ENCODE measurements at places on chromosomes 2 and 18.

GRCh38 chr2:224075588-224075987, 36.5 kb upstream of the SERPINE2 start:
- no peak for DNase-seq

GRCh38 chr2:33384599-33384961, 91.9 kb upstream of the RASGRP3 start:
- DNase-seq: no peak

GRCh38 chr18:11392980-11393885, 216.2 kb upstream of the SLC35G4 start:
- no peak for DNase-seq

DNA sequence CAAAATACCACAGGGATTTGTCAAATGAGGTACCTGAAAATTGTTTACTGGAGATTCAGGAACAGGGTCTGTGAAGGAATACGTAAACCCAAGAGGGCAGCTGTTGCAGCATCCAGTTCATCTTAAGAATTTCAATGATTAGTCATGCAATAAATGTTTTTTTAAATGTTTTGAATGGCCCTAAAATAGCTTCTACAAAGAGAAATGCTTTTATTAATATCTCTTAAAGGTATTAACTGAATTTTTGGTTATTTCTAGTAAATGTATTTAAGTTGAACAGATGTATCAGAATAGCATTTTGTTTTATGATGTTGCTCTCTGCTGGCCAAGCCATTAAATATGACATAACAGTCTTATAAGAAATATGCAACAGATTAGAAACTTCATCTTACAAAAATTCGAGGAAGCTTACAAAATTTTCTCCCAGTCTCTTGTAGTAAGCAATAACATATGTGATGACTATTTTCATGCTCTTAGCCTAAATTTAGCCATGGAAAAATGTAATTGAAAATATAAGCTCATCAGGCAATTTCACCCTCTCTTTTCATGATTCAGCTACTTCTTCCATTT, 863.9 kb downstream of the SUCLG1 start:
- DNase-seq: no peak

- DNase-seq: no peak
Observed at GRCh38 chr2:70795164-70795995, 4.9 kb upstream of the FIGLA start.

DNA sequence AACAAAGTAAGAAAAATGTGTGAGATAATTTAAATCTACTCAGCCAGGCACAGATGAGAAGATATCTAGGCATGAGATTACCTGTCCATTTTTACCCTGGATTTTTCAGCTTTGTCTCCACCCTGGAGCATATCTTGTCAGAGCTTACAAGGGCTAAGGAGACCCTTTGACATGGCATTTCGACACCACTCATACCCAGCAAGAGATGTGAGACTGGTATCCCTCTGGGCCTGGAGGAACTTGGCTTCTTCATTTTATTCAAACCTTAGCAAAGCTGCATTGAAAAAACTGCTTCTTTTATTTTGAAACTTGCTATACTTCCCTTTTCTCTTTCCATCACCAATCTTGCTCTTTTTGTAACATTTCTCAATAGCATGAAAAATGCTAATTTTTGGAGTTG, 194.9 kb upstream of the HNMT start:
- DNase-seq: no peak

- DNase-seq: peak; percentile 53
Observed at GRCh38 chr18:3044931-3045698, 32.2 kb upstream of the LPIN2 start.

- no peak for DNase-seq
Observed at GRCh38 chr18:61935362-61935761, 42.6 kb upstream of the RNF152 start.

DNA sequence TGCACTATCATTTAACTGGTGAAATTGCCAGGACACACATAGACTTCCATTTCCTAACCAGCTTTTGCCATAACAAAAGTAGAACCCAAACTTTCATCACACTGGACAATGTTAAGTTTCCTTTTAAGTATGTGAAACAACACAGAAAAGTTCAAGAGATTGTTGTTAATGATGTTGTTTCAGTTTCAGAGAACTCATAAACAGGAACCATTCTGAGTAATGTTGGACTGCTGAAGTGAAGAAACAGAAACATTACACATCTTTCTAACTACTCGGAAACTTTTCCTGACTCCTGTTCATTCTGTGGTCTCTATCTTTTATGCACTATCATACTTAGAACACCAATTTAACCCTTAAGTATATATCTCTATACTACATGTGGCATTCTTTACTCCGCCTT, 179.2 kb downstream of the RIT2 start:
- no peak for DNase-seq

DNA sequence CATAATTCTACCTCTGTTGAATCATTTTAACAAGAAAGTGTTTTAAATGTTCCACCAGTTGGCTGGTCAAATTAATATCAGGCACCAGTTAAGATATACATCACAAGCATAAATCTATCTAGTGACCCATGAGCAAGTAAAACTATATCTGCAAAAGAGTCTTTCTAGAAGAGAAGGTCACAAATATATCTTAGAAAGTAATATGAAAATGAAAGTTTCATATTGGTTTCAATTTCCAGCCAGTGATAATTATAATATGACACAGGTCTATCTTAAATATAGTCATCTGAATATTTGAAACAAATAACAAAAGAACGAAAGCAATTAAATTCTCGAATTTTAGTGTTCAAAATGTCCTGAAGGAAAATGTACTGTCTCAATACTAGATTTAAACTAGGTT, 282.5 kb upstream of the KYNU start:
- DNase-seq: no peak

- no peak for DNase-seq
Observed at GRCh38 chr2:82498777-82499443, 1960.2 kb downstream of the SUCLG1 start.

GRCh38 chr18:47418746-47419145, 167.3 kb upstream of the SKOR2 start:
- DNase-seq: no peak

DNA sequence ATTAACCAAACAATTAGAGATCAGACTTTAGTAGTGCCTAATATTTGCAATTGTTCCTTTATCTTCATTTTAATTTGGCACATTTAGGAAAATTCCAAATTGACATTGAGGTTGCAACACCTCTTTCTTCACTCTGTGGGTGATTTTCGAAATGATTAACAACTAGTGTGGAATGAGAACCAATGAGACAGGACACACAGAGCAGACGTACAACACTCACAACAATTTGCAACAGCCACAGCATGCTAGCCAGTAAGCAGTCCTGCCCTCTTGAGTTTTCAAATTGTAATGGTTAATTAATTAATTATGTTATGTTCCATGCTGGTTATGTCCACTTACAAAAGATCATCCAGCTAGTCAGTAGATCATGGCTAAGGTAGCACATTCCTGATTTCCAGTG, 339.3 kb downstream of the LRP1B start:
- DNase-seq: no peak

DNA sequence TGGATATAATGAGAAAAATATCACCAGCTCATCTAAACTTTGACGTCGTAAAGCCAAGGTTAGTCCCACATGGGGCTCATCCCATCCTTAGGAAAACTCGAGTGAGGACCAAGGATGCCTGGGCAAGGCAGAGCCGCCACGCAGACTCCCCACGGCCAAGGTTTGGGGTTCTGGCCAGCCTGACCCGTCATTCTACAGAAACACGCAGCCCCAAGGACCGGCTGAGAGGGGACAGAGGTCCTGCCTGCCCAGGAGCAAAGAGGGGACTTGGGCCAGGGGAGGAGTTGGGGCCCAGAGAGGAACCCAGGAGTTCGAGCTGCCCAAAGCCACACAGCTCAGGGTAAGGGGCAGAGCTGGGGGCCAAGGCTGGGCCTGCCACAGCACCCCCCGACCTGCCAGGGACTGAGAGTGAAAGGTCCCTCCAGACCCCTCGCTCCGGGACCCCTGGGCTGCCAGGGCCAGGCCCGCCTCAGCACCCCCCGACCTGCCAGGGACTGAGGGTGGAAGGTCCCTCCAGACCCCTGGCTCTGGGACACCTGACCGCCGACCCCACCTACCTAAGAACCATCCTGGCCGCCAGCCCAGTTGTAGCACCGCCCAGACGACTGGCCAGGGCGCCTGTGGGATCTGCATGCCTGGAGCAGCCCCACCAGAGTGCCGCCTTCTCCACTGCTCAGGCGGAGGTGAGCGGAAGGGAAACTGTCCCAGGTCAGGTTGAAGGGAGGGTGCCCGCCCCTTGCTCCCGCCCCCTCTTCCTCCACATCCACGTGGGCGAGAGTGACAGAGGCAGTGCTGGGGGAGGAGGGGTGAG, at the start of gene PDCD1:
TSS of gene PDCD1 (minus strand) at position 689 of the 811 bp plus-strand sequence. CDS start at position 633, 56 bp downstream.
- no peak for DNase-seq

DNA sequence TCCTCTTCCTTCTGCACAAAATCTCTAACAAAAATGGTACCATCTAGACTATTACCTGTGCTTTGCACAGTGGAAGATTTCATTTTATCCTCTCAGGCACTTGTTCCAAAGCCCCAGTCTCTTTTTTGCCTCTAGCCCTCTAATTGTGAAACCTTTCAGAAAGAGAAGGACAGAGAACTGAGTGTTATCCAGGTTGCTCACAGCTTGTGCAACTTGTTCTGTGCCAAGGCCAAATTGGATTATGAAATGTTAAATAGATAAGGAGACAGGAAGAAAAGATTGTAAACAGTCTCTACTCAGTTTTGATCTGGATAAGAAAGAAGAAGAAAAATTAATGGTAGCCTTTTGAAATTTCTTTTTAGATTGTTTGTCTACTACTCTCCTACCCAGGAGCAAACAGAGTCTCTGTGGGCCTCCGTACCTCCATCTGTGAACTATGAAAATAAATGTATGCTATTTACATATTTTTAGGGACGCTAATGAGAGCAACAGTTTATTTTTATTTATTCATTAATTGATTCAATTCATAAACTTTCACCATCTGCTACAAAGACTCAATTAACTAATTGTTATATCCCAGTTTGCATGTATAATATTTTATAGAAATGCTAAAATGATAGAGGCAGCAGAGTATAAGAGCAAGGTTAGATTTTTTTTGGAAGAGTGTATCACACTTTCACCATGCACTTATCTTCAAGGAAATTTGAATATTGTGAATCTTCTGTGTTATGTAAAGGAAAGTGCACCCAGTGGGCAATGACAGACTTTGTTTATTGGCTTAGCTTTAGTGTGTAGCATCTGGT, 339.0 kb upstream of the ETAA1 start:
- DNase-seq: no peak

GRCh38 chr18:35283923-35284794, 5.9 kb downstream of the ZSCAN30 start:
- DNase-seq: no peak

GRCh38 chr18:24560511-24560981, 100.1 kb downstream of the HRH4 start:
- no peak for DNase-seq

- no peak for DNase-seq
Observed at GRCh38 chr2:181586569-181587081, 70.3 kb downstream of the CERKL start.

DNA sequence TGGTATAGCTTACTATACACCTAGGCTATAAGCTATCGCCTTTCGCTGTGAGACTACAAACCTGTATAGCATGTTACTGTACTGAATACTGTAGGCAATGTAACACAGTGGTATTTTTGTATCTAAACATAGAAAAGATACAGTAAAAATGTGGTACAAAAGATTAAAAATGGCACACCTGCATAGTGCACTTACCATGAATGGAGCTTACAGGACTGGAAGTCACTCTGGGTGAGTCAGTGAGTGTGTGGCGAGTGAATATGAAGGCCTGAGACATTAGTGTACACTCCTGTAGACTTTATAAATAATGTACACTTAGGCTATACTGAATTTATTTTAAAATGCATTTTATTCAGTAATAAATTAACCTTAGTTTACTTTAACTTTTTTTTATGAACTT, 258.2 kb upstream of the SP5 start:
- DNase-seq: no peak

DNA sequence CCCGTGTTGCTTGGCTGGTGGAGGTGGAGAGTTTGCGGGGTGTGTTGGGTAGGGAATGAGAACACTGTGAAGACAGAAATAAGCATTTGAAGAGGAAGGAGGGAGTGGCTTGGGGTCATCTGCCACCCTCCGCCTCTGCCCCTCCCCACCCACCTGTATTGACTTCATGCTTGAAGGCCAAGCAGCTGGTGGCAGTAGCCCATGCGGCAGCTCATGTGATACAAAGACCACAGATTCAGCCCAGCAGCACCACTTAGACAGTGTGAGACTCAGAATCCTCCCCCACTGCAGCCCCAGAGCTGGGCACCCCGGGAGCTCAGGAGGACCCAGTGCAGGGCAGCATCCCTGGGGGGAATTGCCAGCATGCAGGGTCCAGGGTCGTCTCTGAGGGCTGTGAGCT, 15.4 kb downstream of the NPPC start:
- DNase-seq: no peak

- no peak for DNase-seq
Observed at GRCh38 chr18:13445241-13445897, 226.8 kb downstream of the LDLRAD4 start.

GRCh38 chr18:28032177-28032576, 144.8 kb downstream of the CDH2 start:
- no peak for DNase-seq

- DNase-seq: no peak
Observed at GRCh38 chr2:189641002-189641401, 20.3 kb upstream of the ASNSD1 start.

DNA sequence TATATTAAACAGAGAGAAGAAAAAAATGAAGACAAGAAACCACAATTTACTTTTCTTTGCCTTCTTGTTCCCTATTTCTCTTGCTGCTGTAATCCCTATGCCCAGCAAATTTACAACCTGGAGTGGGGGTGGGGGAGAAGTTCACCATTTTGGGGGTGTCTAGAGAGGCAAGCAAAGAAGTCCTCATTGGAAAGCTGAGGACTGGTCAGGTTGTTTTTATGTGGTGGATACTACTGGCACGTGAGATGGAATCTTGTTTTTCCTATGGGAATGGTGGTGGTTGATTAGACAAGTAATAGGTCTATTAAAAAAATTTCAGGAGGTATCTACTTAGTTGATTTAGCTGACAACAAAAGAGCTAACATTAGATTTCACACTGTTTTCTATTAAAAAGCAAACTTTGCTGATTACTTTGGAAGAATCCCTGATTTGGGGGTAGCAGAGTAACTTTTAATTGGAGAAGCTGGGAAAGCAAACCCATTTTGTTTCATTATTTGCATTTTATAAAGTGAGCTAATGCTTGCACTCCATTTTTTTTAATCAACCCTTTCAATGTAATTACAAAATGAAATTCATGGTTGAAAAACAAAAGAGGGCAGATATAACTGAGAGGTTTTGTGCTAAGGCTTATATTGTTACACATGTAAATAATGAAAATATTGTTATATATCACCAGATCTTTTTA, 6.0 kb downstream of the POU3F3 start:
- DNase-seq: no peak

DNA sequence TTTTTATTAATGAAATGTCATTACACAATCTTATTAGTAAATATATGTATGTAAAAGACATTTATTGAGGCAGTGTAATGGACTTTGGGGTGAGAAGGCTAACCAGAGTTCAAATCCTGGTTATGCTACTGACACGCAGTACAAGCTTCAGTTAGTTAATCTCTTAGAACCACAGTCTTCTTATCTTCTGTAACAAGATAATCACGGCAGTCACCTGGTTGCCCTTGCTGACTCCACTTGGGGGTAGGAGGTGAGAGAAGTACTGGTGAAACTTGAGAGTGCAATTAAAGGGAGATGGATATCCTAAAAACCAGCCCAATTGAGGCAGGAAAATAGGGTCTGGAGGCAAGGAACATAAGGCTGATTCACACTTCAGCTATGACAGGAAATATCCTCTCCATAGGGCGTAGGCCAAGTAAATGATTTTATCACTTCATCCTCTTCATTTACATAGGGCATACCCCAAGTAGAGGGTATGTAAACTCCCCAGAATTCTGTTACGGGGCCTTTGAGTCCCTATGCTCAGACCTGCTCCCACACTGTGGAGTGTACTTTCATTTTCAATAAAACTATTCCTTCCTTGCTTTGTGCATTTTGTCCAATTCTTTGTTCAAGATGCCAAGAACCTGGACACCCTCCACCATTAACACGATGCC, 21.3 kb downstream of the SKA1 start:
- no peak for DNase-seq
